ENCODE measurements at places on chromosomes 13 and 19. TPM values are rescaled to one million over a fixed set of nuclear protein-coding genes. Genes with fewer than 3 reads are reported as not detected.

Gene MUC16
- not detected for polyA plus RNA-seq

Gene TNFSF13B
- polyA plus RNA-seq = 0.48 TPM

Gene LMTK3
- polyA plus RNA-seq = 0.25 TPM

Gene FARSA
- polyA plus RNA-seq = 13.5 TPM

Gene ZNF497
- 0.06 TPM for polyA plus RNA-seq
